ENCODE measurements at places on chromosomes 2 and 18.
A peak's percentile ranks its signal among the peaks of the same experiment; 100 is the strongest.

DNA sequence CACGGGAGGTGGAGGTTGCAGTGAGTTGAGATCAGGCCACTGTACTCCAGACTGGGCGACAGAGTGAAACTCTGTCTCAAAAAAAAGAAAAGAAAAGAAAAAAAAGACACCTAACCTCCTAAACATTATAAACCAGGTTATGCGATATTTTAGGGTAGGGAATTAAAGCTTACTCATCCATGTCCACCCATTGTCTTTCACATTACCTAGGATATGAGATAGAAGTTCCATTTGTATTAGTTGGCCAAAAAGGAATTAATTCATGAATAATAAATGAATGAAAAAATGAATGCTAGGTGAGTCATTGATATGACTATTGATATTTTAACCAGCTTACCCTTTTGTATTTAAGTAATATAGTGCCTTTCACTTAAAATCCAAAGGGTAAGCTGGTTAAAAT, 132.9 kb downstream of the FAM161A start:
- DNase-seq: no peak

- DNase-seq: peak; percentile 88
Observed at GRCh38 chr2:97697252-97698235, 15.8 kb upstream of the ZAP70 start.

GRCh38 chr2:236156860-236157194, 11.4 kb downstream of the GBX2 start:
- DNase-seq: no peak

DNA sequence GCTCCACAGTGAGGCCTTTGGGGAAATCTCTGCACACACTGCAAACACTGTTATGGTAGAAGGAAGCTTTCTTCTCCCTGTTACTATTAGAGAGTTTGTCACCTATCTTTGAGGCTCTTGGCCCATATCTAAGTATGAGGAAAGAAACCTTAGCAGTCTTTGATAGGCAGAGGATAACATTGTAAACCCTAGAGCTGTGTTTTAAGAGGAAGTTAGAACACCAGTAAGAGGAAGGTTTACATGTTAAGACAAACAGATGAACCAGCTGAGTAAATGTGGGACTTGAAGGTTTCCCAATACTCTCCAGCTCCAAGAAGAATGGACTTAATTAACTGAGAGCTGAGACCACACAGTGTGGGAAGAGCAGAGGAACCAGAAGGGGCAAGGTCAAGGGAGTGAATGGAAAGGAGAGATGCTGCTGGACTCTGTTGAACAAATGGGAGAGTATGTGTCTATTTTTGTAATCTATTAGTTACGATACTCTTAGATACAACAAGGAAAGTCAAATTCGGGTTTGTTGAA, 257.0 kb downstream of the DPP10 start:
- no peak for DNase-seq

DNA sequence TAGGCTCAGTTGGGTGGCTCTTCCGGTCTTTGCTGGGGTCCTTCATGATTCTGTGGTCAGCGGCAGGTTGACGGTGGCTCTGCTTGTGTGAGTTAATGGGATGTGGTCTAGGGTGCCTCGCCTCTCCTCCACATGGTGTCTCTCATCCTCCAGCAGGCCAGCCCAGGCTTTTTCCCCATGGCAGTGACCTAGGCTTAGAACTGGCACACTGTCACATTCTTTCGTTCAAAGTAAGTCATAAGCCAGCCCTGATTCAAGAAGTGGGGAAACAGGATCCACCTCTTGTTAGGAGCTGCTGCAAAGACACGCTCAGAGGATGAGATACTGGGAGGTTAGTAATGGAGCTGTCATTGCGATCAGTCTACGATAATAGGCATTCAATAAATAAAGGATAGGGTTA, 46.0 kb upstream of the CTIF start:
- no peak for DNase-seq
